Amniotic stem cell (primary cell): ENCODE measurements at places on chromosomes 12 and 14.

GRCh38 chr12:9348906-9349518 lies 140.8 kb upstream of the PZP start:
- no peak for DNase-seq

DNA sequence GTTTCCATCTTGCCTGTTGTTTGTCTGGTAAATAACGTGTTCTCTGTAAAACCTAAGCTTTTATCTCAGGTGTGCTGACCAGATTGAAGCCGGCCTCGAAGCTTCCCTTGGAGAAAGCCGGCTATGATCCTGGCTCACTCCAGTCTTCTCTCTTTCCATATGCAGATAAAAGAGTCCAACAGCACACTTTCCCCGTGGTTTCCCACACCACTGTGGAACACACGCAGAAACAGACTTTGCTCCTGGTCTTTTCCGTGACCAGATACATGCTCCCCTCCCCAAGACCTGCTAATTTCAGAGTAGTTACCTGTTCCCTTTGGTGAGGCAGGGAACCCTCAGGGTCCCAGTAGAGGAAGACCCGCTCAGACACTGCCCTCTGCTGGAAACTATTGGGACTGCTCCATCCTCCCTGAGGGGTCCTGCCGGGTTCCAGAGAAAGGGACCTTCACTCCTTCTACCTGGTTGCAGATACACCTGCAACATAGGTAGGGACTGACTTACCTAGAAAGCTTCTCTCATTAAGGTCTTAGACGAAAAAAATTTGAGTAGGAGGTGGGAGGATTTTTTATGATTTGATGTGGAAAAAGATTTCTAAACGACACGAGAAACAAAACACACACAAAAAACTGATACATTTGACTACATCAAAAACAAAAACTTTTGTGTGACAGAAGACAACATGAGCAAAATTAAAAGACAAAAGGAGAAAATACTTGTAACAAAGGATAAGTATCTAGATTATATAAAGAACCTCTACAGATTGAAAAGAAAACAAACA lies 415.4 kb upstream of the CCDC196 start:
- no peak for DNase-seq

GRCh38 chr12:20423557-20423956 lies 55.2 kb downstream of the PDE3A start:
- DNase-seq: no peak

GRCh38 chr12:51669271-51669670 lies 78.2 kb downstream of the SCN8A start:
- no peak for DNase-seq

- no peak for DNase-seq
Observed at GRCh38 chr12:132307976-132308852, 21.2 kb downstream of the GALNT9 start.
